ENCODE measurements at places on chromosomes 5 and 9.
A peak's percentile ranks its signal among the peaks of the same experiment; 100 is the strongest.

DNA sequence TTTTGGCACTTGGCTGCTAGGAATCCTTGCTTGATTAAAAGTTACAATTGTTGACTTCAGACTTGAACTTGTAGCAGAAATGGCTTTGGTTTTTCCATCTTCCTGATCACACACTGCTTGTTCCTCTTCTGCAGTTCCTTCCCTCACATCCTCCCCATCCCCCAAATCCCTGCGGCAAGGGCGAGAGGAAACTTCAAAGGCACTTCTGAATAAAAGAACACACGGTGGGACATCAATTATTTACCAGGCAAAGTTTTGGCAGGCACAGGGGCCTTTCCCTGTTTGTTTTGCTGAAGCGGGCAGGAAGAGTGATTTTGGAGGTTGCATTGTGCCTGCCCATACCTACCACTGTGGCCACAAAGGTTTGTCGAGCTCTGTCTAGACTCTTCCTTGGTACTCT, 260.9 kb downstream of the KIF4B start:
- DNase-seq, result no peak

DNA sequence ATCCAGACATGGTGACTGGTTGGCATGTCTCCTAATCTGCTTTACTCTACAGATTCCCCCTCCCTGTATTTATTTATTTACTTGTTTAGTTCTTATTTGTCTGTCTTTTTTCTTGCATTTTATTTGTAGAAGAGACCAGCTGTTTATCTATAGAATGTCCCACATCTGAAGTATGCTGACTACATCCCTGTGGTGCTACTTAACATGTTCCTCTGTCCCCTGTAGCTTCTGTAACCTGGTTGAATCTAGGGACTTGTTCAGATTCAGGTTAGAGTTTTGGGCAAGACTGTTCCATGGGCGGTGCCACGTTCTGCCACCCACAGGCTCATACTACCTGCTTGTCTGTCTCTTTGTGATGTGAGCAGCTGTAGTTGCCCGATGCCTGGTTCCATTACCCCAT, 23.5 kb downstream of the DUSP1 start:
- no peak for DNase-seq

GRCh38 chr9:114591291-114591787, 3.8 kb downstream of the ATP6V1G1 start:
- peak; percentile 51 for DNase-seq

- DNase-seq, result no peak
These were observed 74.7 kb upstream of the TNPO1 start for GRCh38 chr5:72741805-72742204.
